GM04503 (cell line): ENCODE measurements at places on chromosomes 7 and 10.

GRCh38 chr7:32539366-32539765 lies 44.1 kb downstream of the AVL9 start:
- DNase-seq: no peak

DNA sequence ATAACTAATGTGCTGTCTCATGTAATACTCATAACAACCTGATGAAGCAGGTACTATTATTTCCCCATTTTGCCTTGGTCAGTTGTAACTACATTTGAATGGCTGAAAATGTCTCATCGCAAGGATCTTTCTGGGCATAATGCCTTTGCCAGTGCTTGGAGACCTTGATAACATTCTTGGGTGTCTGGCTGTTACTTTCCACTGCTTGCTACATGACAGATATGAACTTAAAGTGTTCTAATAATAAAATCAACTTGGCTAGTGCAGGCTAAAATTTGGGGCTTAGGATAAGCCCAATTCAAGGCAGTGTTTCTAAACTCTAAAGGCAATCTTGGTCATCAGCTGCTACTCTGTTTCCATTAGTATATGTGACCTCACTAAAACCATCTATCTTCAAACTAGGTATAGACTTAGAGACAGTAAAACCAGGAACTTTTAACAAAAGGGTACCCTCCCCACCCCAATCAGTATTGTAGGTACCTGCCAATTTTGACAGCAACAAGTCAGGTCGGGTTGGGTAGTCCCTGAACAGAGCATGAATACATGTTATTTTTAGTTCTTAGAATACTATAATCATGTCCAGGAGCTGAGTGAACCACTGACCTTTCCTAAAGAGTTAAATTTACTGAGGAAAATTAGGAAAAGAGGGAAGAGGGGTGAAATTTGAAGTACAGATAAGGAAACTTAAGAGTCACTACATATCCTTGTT lies 68.2 kb upstream of the AHR start:
- DNase-seq: no peak

DNA sequence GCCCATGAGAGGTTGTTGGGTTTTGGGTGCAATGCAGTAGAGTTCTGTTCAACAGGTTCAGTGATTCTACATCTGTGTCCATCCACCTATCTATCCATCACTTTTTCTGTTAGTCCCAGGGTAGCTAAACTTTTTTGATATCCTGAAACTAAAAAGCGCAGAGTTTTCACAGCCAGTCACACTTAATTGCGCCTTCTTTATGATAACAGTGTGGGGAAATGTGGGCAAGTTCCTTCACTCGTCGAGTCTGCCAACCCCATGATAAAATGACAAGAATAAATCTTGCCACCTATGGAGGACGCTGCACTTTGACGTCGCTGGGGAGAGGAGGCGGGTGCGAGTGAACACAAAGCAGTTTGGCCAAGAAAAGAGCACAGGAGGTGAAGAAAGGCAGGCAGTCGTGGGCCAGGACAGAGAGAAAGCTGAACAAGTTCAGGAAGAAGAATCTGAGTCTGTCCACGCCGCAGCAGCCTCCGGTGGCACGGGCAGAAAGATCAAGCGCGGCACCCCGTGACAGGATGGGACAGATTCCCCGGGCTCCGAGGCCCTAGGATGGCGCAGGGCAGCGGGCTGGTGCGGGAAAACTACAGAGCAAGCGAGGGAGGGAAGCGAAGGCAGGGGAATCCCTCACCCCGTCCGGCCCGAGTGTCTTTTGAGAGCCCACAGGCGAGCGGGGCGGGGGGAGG lies 9.2 kb downstream of the SP8 start:
- no peak for DNase-seq

DNA sequence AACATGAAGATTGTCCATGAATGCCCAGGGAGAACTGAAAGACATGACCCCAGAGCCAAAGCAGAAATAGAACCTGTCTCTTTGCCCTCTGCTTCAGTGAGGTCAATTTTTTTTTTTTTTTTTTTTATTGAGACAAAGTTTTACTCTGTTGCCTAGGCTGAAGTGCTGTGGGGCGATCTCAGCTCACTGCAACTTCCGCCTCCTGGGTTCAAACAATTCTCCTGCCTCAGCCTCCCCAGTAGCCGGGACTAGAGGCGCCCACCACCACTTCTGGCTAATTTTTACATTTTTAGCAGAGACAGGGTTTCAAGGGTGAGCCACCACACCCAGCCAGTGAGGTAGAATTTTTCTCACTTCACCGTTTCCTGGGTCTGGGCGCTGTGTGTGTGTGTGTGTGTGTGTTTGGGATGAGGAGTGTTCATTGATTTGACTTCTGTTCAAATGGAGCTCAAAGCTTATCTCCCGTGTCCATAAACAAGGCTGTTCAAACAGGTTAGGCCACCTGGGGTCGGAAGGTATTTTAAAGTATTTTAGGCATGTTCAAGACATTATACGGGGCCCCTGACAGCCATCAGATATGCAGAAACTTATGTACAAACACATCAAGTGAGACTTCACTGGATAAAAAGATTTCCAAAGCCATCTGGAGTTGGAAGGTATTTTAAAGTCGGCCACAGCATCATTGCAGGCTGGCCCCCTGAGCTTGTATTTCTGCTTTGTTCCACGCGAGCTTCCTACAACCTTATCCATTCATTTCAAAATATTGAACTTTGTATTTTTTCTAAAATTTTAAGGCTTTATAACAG lies 93.8 kb downstream of the MAP3K8 start:
- DNase-seq: no peak

DNA sequence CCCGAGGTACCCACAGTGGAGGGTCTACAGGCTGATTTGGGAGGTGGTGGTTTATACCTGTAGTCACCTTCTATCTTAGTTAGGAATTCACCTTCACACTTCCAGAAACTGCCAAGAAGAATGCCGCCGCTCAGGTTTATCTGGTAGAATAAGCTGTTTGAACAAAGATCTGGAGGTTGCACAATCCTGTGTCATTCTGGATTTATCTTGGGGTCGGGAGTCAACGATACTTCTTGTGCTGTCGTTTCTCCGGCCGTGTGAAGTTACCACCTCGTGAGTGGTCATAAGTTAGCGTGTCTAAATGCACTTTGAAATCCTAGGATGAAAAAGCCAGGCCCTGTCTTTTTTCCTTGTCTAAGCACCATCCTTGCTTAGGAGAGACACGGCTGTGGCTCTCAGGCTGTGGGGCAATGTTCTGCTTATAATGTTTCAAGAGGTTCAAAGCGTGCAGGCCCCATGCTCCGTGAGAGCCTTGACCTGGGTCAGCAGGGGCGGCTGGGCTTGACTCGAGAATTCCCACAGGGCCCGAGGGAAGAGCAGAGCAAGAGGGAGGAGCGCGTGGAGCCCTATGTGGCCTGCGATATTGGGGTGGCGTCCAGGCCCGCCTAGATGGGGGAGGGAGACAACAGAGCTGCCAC lies 35.5 kb downstream of the GRIFIN start:
- DNase-seq: no peak

DNA sequence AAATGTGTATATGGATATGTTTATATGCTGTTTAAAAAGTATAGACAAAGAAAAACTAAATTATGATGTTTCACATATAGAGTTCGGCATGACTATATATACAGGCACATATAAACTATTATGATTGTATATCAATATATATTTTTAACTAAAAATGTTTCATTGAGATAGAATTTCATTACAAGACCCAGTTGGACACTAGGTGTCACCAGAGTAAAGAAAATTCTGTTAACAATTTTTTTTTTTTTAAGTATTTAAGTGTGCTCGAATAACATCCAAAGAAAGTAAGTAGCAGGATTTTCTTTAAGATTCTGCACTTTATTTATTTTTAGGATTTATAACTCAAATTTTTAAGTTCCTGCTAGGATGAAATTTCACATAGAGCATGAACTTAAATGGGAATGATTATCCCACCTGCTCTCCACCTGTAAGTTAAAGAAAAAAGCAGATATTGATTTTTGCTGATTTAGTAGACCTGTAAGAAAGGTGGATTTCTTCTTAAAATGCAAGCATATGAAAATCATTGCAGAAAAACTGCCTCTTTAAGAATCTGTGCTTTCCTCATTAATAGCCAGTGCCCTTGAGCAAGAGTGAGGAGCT lies 961.5 kb downstream of the PCDH15 start:
- no peak for DNase-seq
